ENCODE measurements at places on chromosomes 12 and 14. TPM values are rescaled to one million over a fixed set of nuclear protein-coding genes. Genes with fewer than 3 reads are reported as not detected.

ALKBH2 gene
- polyA plus RNA-seq = 34.0 TPM

OR6C4 gene
- polyA plus RNA-seq = 0.04 TPM

MMP14 gene
- 161 TPM for polyA plus RNA-seq

SLC17A8 gene
- 0.49 TPM for polyA plus RNA-seq

LHX5 gene
- not detected for polyA plus RNA-seq

DNA sequence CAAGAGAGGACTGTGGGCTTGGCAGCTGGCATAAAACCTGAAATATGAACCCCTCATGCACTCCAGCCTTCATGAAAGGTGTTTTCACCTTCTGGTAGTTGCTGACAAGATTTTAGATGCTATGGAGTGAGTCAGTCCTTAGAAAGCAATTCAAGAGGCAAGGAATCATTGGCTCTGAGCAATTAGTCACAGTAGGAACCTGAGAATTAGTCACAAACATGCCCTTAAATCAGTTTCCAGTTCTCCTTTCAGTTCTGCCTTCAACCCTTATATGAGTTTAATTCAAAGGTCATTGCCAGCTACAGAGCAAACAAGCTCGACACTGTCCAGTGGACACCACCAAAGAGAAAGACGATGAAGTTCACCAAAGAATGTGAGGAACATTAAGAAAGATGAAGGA lies 472.3 kb downstream of the GLT1D1 start:
- DNase-seq = no peak

DNA sequence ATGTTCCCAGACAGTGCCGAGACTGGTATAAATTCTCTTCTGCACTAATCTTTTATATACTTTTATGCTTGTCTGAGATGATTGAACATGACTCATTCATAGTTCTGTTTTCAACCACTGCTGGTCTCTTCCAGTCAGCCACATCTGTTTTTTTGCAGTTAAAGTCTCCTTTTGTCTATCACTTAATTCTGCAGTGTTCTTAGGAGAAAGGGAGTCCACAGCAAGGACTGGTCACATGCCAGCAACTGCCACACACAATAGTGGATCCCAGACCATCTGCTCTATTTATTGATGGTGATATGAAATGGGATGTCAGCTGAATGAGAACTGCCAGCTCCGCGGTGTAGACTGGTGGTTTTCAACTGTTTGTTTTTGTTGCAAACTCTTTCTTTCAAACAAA lies 379.8 kb downstream of the MED13L start:
- DNase-seq = no peak

DNA sequence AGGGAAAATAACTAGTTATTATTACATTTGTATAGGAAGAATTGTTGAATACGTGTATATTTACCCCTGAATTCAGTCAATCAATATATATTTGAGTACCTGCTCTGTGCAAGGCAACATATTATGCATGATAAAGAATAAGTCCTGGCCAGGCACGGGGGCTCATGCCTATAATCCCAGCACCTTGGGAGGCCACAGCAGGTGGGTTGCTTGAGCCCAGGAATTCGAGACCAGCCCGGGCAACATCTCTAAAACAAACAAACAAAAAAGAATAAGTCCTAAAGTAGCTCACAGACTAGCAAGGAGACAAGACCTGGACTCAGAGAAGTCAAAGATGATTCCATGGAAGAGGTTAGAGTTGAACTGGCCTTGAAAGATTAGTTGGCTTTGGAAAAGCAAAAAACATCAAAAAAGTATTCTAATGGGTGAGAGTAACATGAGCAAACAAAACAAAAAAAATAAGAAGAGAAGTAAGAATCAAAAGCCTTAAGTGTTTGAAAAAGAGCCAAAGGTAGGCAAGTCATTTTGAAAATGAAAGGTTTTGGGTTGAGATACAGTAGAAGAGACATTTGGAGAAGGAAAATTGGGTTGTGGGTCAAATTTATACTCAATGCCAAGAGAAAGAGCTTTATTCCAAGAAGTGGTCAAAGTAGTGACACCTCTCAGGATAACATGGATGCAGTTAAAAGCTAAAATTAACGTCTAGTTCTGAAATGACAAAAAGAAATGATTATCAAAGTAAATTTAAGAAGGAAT lies 115.2 kb upstream of the BCAT1 start:
- DNase-seq = no peak

- DNase-seq = no peak
Measured at GRCh38 chr12:76916170-76916540, 37.3 kb upstream of the CSRP2 start.

GRCh38 chr12:109927622-109928021 lies 27.5 kb downstream of the TCHP start:
- DNase-seq = no peak

GRCh38 chr12:60210756-60211155 lies 614.9 kb downstream of the SLC16A7 start:
- DNase-seq = no peak

DNA sequence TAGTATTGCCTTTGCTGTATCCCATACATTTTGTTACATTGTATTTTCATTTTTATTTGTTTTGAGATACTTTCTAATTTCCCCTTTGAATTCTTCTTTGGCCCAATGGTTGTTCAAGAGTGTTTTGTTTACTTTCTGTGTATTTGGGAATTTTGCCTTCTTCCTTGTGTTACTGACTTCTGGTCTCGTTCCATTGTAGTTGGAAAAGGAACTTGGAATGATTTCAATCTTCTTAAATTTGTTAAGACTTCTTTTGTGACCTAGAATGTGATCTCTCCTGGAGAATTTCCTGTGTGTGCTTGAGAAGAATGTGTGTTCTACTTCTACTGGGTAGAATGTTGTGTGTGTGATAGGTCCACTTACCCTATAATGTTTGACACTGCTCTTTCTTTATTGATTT lies 304.4 kb upstream of the RTL1 start:
- no peak for DNase-seq

DNA sequence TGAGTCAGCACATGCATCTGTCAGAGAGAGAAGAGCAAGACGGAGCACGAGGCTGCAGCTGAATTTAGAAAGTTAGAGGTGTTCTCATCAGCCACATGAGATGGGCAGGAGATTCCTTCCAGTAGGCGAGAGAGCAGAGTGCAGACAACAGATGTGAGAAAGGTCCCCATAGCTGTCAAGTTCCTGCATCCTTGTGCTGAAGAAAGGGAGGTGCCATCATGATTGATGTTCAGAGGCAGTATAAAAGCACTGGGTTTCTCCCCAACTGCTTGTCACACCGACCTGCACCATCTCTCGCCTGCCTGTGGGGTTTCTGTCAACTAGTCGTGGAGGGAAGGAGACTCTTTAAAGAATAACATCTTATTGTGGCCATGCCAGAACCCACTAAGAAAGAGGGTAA lies at the start of gene MYBPC1:
TSS of gene MYBPC1 (plus strand) at position 272 of the 400 bp plus-strand sequence. CDS start at position 372, 100 bp downstream.
- no peak for DNase-seq

DNA sequence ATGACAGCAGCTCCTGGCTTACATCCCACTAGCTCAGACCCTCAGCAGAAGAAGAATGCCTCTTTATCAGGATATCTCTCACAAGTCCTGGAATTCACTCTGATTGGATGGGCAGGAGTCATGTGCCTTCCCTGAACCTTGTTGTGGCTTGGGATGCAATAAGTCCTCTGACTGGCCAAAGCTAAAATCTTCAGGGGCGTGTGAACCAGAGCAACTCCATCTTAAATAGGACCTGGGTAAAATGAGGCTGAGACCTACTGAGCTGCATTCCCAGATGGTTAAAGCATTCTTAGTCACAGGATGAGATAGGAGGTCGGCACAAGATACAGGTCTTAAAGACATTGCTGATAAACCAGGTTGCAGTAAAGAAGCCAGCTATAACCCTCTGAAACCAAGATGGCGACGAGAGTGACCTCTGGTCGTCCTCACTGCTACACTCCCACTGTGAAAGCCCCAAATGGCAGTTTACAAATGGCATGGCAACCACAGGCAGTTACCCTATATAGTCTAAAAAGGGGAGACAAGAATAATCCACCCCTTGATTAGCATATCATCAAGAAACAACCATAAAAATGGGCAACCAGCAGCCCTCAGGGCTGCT lies 60.4 kb upstream of the FICD start:
- no peak for DNase-seq

DNA sequence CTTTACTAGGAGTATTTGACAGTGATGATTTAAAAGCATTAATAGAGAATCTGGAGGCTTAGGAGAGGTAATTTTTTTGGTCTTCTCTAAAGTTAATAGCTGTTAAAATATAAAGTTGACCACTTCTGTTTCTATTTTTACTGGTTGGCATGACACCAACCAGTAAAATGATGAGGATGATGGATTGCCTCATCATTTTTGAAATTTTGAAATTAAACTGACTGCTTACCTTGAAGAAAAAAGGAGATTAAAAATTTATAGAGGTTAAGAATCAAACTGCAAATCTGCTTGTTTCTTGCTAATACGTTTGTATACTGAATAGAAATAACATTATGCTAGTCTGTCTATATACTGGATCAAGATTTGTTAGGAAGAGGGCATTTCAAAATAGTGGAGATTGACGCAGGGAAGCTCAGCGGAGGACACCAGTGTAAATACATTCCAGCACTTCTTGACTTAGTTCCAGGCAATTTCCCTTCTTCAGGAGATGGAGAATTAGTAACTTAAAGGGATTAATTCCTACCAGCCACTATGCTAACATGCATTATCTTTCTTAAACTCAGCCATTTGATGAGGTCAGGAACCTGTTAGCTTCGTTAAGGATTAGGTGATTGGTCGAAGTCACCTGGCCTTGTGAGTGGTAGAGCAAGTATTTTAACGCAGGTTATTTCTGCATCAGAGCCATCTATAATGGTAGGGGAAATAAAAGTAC lies 3.6 kb downstream of the EID3 start:
- no peak for DNase-seq

GRCh38 chr12:125137766-125138344 lies 72.6 kb downstream of the AACS start:
- no peak for DNase-seq

DNA sequence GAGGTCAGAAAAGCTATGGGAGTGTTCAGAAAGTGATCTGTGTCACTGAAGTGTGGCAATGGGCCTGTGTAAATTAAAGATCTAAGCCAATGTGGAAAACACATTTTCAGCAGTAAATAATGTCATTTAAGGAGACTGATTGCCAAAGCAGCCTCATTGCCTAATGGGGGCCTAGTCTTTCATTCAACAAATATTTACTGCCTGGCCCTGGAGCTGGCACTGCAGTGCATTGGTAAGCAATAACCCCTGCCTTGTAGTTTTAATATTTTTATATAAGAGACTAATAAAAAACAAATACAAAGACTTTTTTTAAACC lies 326.6 kb downstream of the BTG1 start:
- peak; percentile 42 for DNase-seq

- DNase-seq = peak; percentile 26
Measured at GRCh38 chr14:61355892-61356325, 34.5 kb downstream of the PRKCH start.

DNA sequence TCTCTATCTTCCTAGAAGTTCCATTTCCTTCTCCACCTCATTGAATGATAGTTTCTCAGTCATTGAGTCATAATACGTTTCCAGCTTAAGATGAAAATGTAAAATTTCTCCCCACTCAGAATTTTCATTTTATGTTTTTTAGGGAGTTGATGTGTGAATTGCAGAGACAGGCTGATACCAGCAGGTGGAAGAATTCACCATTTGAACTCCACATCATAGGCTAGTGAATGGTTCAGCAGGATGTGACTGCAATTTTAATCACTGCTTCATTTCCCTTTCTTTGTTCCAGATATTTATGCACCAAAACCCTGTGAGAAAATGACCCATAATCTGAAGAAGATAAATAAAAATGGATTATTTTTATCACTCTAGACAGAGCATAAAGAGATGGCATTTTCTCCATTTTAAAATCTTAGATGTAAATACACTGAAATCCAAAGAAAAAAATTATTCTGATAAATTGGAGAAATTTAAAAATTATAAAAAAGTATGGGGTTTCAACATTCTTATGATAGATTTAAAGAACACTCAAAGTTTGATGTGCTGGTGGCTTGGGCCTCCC lies 10.6 kb upstream of the PYGL start:
- DNase-seq = no peak

Data from renal pelvis (tissue), 12 donors.